ENCODE measurements at places on chromosomes 3 and 15.
A peak's percentile ranks its signal among the peaks of the same experiment; 100 is the strongest.

DNA sequence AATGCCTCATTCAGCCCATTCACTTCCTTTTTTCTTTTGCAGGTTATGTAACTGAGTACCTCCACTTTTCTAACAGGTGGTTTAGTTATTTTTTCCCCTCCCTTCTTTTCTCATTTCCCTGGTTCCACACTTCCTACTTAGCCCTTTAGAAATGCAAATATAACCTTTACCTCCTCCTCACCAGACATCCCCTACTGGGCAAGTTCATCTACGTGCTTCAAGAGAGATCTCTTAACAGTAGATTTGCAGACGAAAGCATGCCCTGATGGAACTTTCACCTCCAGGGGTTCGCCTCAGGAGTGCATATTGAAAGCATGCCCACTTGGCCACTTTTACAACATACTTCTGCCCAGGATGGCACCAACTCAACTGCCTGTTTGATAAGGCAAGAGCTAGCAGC, 314.1 kb upstream of the LRRC3B start:
- no peak for DNase-seq

- no peak for DNase-seq
Measured at GRCh38 chr3:105246536-105246935, 120.2 kb upstream of the ALCAM start.

GRCh38 chr3:74538669-74539068, 75.8 kb downstream of the CNTN3 start:
- DNase-seq, result no peak

GRCh38 chr3:45029661-45030060, 3.6 kb downstream of the CLEC3B start:
- no peak for DNase-seq

GRCh38 chr3:133797396-133798105, 8.1 kb upstream of the SRPRB start:
- peak; percentile 30 for DNase-seq

DNA sequence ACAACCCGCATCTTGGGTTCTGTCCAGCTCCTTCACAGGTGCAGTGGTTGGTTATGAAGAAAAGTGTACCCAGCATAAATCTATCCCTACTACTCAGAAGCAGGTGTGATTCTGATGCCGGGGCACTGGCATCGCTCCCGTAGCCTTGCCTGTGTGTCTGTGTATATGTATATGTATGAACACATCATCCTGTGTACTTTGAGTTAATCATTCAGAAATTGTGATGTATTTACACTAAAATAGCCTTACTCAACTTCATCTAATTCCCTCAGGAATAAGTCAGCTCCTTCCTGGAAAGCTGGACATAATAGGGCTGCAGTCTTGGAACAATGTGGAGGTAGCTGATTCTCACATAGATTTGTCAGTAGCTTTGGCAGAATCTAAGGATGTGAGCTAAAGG, 6.7 kb upstream of the ZBED2 start:
- no peak for DNase-seq

DNA sequence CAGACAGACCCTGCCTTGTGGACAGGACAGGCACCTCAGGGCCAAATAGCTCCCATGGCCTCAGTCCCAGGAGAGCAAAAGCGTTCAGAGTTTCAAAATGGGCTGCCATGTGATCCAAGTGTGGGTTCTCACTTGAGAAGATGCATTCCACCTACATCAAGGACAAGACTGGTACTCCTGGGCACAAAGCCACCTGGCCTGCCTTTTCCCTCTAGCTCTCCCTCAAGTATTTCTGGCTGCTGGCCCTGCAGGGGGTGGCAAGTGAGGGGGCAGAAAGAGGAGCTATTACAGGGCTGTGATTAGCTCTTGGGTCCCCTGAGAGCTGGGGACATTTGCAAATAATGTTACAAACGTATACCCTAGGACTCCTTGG, 6.5 kb upstream of the COL7A1 start:
- DNase-seq, result no peak

DNA sequence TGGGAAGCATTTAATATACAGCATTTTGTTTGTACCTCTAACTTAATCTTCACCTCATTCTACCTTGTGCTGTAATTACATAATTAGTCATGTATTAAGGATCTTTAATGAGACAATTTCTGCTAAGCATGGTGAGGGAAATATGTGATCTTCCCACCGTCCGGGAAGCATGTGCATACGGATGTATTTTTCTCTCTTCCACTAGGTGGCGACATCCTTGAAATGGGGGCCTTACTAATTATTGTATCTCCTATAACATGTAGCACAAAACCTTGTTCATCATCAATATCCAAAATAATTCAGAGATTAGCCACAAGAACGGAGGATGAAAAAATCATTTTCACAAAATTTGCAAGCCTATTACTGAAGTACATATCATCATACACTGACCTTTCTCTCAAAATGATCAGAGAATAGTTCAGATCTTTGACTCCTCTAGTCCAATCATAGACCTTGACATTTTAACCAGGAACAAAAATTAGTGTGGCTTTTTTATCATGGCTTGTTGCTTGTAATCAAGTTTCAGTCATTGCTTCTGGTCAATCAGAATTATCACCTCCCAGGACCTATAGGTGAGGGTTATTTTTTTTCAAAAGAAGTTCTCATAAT, 148.9 kb upstream of the GBE1 start:
- DNase-seq, result no peak

DNA sequence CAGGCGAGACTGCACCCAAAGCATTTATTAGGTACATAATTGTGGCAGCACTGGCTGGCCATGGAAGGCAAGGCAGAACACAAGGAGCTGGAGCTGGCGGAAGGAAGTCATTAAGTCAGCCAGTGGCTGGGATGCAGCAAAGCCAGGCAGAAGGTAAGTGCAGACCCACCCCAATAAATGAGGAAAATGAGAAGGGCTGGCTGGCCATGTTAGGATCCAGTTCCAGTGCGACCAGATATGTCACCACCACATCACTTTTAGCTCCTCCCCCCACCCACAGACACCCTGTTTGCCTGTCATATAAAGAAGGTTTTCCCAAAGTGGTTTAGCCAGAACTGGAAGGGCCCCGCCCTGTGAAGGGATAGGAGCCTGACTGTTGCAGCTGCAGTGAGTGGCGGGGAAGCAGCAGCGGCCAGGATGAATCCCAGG, at the start of gene FURIN:
Gene FURIN (plus strand): TSS at position 328 of the 429 bp plus-strand sequence. CDS start 7,153 bp downstream, outside the sequence.
- no peak for DNase-seq

DNA sequence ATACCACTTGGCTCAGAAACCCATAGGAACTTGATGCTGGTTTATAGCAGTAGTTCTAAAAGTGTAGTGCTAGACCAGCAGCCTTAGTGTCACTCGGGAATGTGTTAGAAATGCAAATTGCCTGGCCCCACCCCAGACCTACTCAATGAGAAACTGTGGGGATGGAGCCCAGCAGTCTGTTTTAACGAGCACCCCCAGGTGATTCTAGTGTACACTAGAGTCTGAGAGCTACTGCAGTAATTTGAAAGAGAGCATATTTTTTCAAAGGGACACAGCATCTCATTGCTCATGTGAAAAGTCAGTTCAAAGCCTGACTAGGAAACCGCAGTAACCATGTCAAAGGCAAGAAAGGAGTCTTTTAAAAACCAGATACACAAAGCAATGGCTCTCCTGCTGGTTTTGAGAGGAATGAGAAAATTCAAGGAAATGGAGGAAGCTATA, 313.4 kb downstream of the SQOR start:
- DNase-seq, result no peak

GRCh38 chr3:197501879-197502620, 53.7 kb downstream of the BDH1 start:
- peak; percentile 84 for DNase-seq

Data from HS-27A (cell line).